Germinal center (tissue), 1 donor: ENCODE measurements at places on chromosomes 7 and 10.

- DNase-seq: peak; percentile 73
Observed at GRCh38 chr10:102660888-102661657, 16.8 kb downstream of the TRIM8 start.

DNA sequence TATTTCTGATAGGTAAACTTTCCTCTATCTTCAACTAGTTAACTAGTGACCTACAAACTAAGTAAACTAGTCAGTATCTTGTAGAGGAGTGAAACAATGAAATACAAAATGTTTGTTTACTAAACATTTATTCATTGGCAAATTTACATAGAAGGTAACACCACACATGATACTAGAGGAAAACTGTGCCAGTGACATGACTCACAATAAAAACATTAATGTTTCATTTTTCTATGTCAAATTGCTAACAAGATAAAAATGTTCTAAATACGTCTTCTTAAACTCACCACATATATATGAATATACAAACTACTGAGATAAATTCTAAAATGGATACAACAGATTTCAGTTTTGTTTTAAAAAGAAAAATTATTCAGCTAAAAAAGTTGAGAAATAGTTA, 471.3 kb downstream of the PARD3 start:
- DNase-seq: no peak

- peak; percentile 6 for DNase-seq
Observed at GRCh38 chr7:3301449-3301731, 338 bp downstream of the SDK1 start.

DNA sequence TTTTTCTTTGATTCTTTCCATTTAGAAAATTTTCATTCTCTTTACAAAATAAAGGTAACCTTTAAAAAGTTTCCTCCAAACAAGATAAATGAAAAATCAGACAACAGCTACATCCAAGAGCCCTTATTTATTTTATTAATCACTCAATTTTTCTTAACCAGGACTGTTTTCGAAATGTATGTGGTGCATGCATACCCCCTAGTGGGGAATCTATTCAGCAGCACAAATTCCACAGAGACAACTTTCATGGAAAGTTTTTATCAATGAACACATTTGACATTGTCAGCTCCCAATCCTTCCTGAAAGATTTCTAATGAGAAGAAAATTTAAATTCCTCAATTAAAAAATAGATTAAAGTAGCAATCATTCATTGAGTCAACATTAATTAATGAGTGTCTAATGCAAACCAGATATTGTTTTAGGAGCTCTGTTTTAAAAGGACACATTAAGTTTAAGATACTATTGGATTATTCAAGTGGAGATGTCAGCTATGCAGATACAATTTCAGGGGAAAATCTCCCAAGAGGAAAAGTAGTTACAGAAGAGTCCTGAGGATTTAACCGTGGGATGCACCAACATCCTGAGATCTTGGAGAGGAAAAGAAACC, 5.2 kb upstream of the HTR7 start:
- peak; percentile 19 for DNase-seq

GRCh38 chr7:151069841-151070573, 10.6 kb downstream of the FASTK start:
- no peak for DNase-seq

DNA sequence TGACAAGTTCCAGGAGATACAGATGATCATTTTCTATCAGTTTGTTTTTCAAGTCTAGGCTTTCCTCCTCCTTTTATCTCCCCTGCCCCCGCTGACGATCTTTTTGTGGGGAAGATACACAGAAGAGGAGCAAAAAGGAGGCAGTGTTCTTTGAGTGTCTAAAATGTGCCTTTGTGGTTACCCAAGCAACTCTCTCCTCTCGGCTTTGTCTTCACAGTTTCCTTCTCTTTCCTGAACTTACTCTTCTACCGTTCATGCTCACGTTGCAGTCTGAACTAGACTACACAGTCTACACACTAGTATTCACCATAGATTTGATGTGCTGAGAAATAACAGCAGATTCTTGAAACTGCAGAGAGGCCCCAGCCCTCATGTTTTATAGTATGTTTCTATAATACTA, 23.6 kb downstream of the CEP41 start:
- no peak for DNase-seq

DNA sequence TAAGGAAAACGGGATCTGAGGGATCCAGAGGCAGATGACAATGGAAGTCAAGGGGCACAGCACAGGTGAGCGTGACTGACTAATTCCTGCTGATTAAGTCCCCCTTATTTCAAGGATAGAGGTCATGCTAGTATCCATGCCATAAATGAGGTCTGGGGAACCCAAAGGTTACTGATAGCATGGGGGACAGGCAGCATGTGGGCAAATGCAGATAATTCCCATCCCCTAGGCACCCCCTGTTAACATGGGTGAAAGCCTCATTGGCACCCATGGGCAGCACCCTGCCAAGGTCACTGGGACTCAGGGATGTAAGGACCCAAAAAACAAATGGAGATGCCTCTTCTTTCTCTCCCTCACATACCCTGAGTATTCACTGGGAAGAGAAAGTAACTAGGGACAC, 139.7 kb downstream of the WDR11 start:
- no peak for DNase-seq

DNA sequence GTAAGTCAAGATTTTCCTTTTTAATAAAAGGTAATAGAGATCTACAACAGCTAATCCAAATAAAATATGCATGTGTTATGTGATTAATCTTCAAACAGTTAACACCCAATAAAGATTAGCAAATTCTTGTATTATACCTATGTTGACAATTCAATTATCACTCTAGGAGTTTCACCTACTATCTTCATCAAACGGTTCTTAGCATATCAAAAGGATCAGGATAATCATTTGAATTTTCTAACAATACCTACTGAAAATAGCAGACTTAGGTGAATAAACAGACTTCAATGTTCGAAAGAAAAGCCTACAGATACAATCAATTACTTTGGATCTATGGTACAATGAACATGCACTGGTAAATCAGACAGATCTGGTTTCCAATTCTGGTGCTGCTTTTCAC, 268.3 kb downstream of the CACNA2D1 start:
- DNase-seq: no peak

GRCh38 chr7:121049028-121049791, 60.7 kb downstream of the CPED1 start:
- DNase-seq: no peak

DNA sequence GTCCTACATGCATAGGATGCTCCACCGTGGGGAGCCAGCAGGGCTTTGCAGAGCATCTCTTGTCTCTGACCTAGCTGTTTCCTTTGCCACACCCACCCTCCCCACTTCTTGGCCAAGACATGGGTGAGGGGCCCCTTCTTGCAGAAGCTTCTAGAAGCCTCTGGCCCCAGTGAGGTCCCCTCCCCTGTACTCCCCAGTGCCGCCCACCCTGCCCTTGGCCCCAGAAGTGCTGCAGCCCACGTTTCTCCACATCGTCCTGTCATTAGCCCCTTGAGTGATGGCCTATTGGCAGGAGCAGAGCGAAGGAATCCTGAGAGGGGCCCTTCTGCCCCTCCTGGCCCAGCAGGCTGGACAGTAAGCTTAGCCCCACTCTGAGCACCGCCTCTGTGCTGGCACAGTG, 43.7 kb downstream of the ALOX5 start:
- no peak for DNase-seq

- no peak for DNase-seq
Observed at GRCh38 chr7:40793132-40793531, 658.3 kb downstream of the SUGCT start.

DNA sequence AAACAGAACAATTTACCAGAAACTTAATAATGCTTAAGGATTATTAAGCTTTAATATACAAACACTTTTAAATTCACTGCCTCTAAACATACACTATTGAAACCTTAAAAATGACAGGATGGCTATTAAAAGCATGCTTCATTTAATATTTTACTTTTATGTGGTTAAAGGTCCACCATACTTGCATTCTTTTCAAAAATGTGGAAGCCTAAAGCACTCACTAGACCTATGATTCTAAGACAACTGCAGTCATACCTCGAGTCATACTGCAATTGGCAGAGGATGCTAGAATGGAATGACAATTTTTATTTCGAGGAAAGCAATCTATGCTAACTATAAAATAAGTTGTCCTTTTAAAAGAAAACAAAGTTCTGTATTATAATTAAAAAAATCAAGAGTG, 85.3 kb downstream of the PIP4K2A start:
- DNase-seq: no peak

- no peak for DNase-seq
Observed at GRCh38 chr10:71404503-71405295, 8.0 kb downstream of the CDH23 start.

GRCh38 chr7:104857458-104858425, 156.3 kb upstream of the KMT2E start:
- no peak for DNase-seq

- DNase-seq: no peak
Observed at GRCh38 chr10:15352201-15352600, 18.9 kb downstream of the FAM171A1 start.

DNA sequence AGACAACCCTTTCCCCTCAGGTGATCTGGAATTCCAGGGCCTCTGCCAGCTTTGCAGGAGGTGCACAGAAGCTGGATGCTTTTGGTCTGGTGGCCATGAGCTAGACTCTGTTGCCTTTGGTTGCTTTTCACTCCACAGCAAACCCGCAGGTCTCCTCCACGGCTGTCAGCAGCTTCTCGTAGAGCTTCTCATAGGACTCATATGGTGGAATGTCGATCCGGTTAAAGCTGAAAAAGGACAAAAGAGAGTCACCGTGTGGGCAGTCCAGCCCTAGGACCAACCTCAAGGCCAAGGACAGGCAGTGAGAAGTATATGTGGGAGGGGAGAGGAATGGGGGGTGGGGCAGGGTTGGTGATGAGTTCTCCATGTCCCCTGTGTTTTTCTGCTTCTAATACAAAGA, 113.5 kb downstream of the SMURF1 start:
- no peak for DNase-seq

GRCh38 chr7:155995183-155995612, 182.9 kb upstream of the SHH start:
- no peak for DNase-seq

GRCh38 chr7:123787220-123788007, 38.6 kb upstream of the WASL start:
- DNase-seq: no peak

GRCh38 chr10:27534161-27534700, 30.1 kb downstream of the RAB18 start:
- DNase-seq: no peak

GRCh38 chr10:49323171-49323895, 24.4 kb downstream of the C10orf71 start:
- DNase-seq: no peak

DNA sequence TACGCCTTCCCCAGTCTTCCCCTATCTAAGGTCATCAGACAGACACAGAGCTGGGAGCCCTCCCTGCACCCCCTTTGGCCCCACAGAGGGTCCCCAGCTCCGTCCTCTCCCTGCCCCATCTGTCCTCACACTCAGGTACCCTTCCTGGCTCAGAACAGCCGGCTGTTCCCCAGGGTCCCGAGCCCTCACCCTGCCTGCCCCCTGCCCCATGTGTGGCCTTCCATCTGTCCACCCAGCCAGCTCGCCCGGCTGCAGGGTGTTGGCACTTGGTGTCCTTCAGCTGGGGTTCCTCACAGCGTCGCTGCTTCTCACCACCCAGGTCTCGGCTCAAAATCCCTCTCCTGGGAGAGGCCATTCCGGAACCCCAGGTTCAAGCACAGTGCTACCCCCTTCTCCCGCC, 28.9 kb upstream of the ELFN1 start:
- DNase-seq: no peak

- no peak for DNase-seq
Observed at GRCh38 chr7:26441002-26441521, 149.4 kb downstream of the SNX10 start.

DNA sequence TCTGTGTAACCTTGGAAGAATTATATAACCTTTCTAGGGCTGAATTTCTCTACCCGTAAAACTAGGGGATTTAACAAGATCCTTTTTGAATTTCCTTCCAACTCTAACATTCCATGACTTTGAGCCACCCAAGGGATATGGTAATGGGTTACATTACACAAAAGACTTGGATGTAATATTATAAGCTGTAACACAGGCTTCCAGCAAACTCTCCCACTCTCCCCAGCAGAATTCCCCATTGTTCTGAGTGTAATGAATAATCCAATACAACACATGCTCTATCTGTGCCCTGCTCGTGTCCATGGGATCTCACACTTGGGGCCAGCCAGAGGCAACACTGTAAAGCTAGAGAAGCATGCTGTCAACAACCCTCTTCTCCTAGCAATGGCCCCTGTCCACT, 790.6 kb upstream of the AUTS2 start:
- DNase-seq: no peak

DNA sequence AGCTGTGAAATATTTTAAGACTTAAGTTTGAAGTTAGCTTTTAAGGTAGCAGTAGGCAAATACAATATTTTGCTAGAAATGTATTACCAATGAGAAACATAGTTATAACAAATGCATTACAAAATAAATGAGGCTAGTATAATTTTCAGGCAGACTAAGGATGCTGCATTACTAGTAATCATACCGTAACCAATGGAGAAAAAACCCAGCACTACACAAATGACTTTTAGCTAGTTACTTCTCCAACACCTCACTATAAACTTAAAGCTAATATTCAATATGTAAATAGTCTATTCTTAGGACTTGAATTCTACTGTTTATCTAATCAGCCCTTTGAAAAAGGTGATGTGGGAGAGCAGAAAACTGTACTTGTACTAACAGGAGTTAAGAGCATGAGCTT, 285.3 kb upstream of the KLF14 start:
- DNase-seq: no peak

DNA sequence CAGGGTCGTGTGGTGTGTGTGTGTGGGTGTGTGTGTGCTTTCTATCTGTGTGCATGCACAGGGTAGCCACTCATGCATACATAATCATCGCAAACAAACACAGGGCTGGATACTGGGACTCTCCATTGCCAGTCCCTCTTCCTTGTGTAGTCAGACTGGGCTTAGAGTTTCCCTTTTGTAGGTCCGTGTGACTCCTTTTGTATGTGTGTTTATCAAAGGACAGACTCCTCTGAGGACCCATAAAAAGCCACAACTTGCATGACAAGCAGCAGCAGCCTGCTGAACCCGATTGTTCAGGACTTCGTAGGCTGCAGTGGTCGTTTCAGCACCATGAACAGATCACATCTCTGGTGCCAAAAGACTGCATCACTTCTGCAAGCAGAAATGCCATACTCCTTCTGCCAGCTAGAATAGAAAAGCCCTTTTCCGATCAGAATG, 895 bp downstream of the VSTM2A start:
- no peak for DNase-seq

DNA sequence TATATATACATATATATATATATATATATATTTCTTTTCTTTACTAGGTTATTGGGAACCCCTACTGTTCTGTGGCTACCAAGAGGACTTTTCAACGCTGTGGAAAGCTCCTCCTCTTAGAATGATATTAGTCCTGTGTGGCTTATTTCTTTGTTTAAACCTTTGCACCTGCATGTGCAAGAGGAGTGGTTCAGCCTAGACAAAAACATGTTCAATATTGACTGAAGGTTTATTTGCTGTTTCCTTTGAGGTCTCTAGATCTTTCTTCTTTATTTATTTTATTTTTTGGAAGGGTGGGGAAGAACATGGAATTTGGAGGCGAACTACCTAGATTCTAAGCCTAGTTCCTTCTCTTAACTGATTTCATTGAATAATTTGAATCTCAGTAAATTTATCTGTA, 118.1 kb downstream of the GNAT3 start:
- DNase-seq: no peak

GRCh38 chr7:46549892-46550639, 629.0 kb upstream of the IGFBP3 start:
- no peak for DNase-seq
